ENCODE measurements at places on chromosomes 7 and 10. TPM values are rescaled to one million over a fixed set of nuclear protein-coding genes. Genes with fewer than 3 reads are reported as not detected.

DNA sequence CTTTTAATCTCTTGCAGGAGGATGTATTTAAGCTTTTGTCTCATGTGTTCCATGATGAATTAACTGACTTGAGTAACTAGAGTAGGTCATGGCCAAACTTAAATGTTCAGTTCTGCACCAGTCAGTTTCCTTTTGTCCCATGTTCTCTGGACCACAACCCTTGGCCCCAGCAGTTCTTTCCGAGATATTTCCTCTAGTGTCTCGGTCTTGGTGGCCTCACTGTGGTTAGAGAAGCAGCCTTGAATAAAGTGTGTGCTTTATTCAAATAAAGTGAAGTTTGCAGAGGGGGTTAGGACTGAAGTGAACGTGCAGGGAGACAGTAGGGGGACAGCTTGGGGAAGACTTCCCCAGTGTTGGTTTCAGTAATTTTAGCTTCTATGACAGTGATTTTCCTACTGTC is 9.3 kb downstream of the ZNF212 start:
- no peak overlapping the region for H3K27ac ChIP-seq
- no peaks in the 10 kb centered on the region for H3K27me3 ChIP-seq
- DNase-seq, result no peak
- H3K4me3 ChIP-seq, result no peak overlapping the region
- H3K36me3 ChIP-seq, result peaks cover 17% of the 10 kb centered on the region

The DYDC2 gene
- not detected for total RNA-seq

The PNLIPRP1 gene
- not detected for total RNA-seq

GRCh38 chr7:80089366-80089765 is 45.3 kb upstream of the GNAI1 start:
- no peak overlapping the region for H3K4me3 ChIP-seq

DNA sequence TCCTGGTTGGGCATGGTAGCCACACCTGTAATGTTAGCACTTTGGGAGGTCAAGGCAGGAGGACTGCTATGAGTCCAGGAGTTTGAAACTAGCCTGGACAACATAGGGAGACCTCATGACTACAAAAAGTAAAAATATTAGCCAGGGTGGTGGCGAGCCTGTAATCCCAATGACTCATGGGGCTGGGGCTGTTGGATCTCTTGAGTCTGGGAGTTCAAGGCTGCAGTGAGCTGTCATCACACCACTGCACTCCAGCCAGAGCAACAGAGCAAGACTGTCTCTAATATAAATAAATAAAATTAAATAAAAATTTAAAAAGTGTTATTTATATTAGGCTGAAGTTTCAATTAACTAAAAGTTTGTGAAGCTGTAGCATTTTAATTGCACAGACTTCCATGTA is 207.3 kb downstream of the NXPH1 start:
- no peak for DNase-seq
- no peak overlapping the region for H3K27ac ChIP-seq
- no peaks in the 10 kb centered on the region for H3K4me1 ChIP-seq
- no peak overlapping the region for H3K4me3 ChIP-seq
- no peaks in the 10 kb centered on the region for H3K27me3 ChIP-seq

GRCh38 chr10:110447886-110448285 is 49.8 kb upstream of the DUSP5 start:
- no peaks in the 10 kb centered on the region for H3K36me3 ChIP-seq
- H3K27me3 ChIP-seq, result no peaks in the 10 kb centered on the region
- H3K4me1 ChIP-seq, result peaks cover 15% of the 10 kb centered on the region
- H3K27ac ChIP-seq, result peak overlapping the region; percentile 59
- DNase-seq, result no peak

DNA sequence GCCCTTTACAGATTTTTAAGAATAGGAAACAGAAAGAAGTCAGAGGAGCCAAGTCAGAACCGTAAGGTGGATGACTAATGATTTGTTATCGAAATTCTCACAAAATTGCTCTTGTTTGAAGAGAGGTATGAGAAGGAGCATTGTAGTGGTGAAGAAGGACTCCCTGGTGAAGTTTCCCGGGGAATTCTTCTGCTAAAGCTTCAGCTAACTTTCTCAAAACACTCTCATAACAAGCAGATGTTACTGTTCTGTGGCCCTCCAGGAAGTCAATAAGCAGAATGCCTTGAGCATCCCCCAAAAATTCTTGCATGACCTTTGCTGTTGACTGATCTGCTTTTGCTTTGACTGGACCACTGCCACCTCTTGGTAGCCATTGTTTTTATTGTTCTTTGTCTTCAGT is 152.9 kb downstream of the HGF start:
- H3K27ac ChIP-seq, result peak overlapping the region; percentile 83
- H3K4me3 ChIP-seq, result no peak overlapping the region
- peaks cover 25% of the 10 kb centered on the region for H3K4me1 ChIP-seq
- no peaks in the 10 kb centered on the region for H3K27me3 ChIP-seq
- DNase-seq, result peak; percentile 80
- no peaks in the 10 kb centered on the region for H3K36me3 ChIP-seq

- no peak overlapping the region for H3K4me3 ChIP-seq
- no peak overlapping the region for H3K27ac ChIP-seq
- H3K36me3 ChIP-seq, result no peaks in the 10 kb centered on the region
- peak; percentile 20 for DNase-seq
- no peaks in the 10 kb centered on the region for H3K27me3 ChIP-seq
Observed at GRCh38 chr7:94679358-94679757, 23.4 kb upstream of the SGCE start.

DNA sequence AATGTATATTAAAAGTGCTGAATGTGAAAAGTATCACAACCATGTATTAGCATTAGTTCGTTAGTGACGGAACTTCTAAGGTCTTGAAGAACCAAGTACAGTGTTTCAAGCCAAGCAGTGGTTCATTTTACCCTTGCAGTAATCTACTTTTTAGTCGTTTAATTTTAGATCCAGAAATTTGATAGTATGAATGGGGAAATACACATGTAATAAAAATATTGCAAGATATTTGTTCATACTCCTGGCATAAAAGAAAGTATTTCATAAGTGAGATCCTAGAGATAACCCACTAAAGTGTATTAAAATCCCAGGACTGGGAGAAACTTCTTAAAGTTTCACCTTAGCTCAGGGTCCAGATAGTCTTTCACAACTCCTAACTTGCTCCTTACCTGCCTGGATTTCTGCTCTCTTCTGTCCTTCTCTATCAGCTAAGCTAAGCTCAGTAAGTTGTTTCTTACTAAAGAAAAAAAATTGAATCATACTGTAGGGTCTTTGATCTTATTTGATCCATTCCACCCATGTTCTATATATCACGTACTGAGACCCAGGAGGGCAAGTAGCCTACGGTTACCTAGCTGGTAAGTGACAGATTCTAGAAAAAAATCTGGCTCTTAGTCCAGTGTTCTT is 1.5 kb downstream of the BCAP29 start:
- H3K4me1 ChIP-seq, result peaks cover 7% of the 10 kb centered on the region
- H3K4me3 ChIP-seq, result peak overlapping the region; percentile 87
- no peaks in the 10 kb centered on the region for H3K27me3 ChIP-seq
- peaks cover 8% of the 10 kb centered on the region for H3K36me3 ChIP-seq
- no peak overlapping the region for H3K27ac ChIP-seq

The OR6B1 gene
- not detected for total RNA-seq

DNA sequence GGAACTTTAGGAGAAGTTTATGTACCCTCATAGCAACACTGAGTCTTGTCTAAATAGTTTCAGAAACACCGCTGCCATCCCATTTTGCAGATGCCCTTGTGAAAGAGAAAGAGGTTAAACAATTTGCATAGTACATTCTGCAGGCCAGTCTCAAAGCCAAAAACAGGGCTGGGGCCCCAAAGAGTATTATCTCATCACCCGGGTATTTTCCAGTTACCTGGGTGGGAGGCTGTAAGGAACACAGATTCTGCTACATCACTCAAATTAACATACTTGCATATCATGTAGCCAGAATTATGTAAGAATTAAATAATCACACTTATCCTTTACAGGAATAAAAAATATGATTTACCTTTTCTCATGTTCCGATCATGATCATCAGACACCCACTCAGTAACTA is 3.1 kb upstream of the FAM171A1 start:
- no peak overlapping the region for H3K27ac ChIP-seq
- H3K4me3 ChIP-seq, result no peak overlapping the region
- no peak for DNase-seq
- H3K27me3 ChIP-seq, result no peaks in the 10 kb centered on the region
- H3K4me1 ChIP-seq, result peaks cover 2% of the 10 kb centered on the region
- no peaks in the 10 kb centered on the region for H3K36me3 ChIP-seq

- H3K27ac ChIP-seq, result peak within 1 kb of the TSS; percentile 81
- H3K27me3 ChIP-seq, result no peaks in the 10 kb centered on the region
- H3K36me3 ChIP-seq, result no peaks in the 10 kb centered on the region
- DNase-seq, result peak; percentile 43
Observed at GRCh38 chr7:80134536-80135308, at the start of gene GNAI1. TSS of gene GNAI1 (plus strand) at chr7:80134831. CDS start at chr7:80135161, 330 bp downstream.

DNA sequence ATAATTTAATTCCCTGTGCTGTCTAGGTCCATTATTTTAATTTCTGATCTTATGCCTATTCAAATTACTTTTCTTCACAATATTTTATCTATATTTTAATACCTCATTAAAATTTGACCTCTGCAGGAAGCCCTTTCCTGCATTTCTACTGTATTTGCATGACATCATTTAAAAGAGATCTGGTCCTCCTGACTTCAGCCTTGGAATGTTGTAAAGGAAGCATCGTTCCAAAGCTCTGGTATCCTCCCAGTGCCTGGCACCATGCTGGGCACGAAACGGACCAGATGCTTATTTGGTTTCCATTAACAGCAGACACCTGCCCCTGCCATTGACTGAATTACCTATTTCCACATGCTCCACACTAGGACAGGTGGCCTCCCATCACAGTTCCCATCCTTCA is 247.5 kb downstream of the KLF6 start:
- H3K27me3 ChIP-seq, result no peaks in the 10 kb centered on the region
- H3K4me3 ChIP-seq, result no peak overlapping the region
- H3K36me3 ChIP-seq, result no peaks in the 10 kb centered on the region
- peak overlapping the region; percentile 91 for H3K27ac ChIP-seq

The CPA2 gene
- total RNA-seq, result not detected

DNA sequence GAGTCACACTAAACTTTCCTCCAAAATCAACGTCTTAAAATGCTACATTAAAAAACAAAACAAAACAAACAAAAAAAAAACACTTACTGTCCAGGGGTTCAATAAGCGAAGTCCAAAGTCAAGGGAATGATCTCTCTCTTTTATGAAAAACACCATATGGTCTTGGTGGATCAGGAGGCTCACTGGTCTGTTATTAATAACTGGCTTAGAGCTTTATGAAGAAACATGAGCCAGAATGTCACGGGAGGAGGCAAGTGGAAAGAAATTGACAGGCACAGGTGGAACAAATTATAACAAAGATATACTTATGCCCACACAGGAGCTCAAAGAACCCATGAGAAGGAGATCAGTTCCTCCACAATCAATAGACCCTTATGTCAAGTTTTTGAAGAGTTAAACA is at the start of gene MRLN:
TSS of gene MRLN (minus strand) at position 189 of the 400 bp plus-strand sequence.
- no peak within 1 kb of the TSS for H3K4me3 ChIP-seq
- H3K36me3 ChIP-seq, result no peaks in the 10 kb centered on the region
- H3K27me3 ChIP-seq, result no peaks in the 10 kb centered on the region
- H3K27ac ChIP-seq, result no peak within 1 kb of the TSS
- H3K4me1 ChIP-seq, result peaks cover 9% of the 10 kb centered on the region
- DNase-seq, result no peak

The OR2A5 gene
- total RNA-seq, result not detected

The HOXA10 gene
- not detected for total RNA-seq

The PAX2 gene
- 0.23 TPM for total RNA-seq

DNA sequence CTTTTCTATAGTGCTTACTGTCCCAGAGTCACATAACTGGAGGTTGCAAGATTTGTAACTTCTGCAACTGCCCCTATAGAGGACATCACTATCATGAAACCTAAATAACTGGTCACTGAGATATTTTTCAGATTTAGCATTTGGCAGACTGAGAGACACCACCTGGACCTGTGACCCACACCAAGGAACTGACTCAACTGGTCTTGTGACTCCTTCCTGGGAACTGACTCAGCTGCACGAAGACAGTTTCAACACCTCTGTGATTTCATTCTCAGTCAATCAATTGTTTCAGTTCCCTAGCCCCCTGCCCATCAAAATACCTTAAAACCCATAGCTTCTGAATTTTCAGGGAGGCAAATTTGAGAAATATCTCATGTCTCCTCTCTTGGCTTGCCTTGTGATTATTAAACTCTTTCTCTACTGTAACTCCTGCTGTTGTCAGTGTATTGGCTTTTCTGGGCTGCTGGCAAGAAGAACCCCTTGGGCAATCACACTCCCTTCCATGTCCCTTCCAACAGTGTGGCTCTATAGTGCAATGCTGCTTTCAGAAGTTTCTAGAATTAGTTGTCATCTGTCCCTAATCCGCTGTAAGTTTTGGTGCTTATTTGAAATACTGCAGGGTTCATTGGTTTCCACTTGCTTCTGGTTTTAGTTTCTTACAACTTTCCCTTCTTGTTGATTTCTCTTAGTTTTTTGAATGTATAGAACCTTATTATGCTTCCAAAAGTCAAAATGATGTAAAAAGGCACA is 127.8 kb upstream of the ADCY1 start:
- peak; percentile 54 for DNase-seq
- no peaks in the 10 kb centered on the region for H3K27me3 ChIP-seq
- H3K4me1 ChIP-seq, result no peaks in the 10 kb centered on the region

The DENND11 gene
- 9.8 TPM for total RNA-seq

DNA sequence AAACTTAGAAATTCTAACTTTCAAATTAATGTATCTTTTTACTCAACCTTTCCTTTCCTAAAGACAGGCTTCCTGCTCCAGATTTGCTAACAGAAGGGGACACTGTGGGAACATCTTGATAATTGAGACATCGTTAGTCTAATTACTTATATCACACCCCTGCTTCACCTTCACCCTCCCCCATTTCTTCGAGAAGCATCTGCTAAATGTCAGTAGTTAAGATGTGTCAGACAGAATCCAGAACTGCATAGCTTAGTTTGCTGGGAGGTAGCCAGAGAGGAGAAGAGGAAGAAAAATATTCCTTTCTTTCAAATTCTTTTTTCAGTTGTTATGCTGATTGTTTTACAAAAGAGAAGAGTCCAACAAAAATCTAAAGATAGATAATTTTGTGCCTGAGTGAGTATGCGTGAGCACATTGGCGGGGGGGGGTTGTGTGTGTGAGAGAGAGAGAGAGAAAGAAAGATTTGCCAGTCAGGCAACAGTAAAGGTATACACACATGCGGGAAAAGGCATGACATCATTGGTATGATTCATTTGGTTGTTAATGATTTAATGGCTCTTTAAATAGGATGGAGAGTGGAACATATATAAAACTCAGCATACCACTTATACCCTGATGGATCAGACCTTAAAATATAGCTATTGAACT is 192.4 kb downstream of the PTN start:
- no peak overlapping the region for H3K4me3 ChIP-seq
- peak; percentile 89 for DNase-seq
- peak overlapping the region; percentile 43 for H3K27ac ChIP-seq
- no peaks in the 10 kb centered on the region for H3K27me3 ChIP-seq

DNA sequence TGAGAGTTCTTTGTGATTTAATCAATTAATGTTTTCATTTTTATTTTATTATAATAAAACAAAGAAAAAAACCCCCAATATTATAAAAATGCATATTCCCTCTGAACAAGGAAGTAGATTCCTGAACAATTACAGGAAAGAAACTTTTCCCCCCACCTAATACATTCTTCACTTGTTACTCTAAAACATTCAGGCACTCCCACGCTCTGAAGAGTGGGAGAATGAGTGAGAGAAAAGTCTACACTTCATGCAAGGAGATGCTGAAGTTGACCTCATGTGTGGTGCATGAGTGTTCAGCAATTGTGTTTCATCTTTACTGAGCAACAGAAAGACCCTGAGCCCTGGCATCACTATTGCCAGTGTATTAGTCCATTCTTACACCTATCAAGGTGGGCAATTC is 244.2 kb upstream of the IGFBP3 start:
- H3K4me1 ChIP-seq, result peaks cover 12% of the 10 kb centered on the region
- DNase-seq, result peak; percentile 88
- no peaks in the 10 kb centered on the region for H3K36me3 ChIP-seq

Data from astrocyte (in vitro differentiated cells and primary cell).